Ascending aorta (tissue), 2 donors: ENCODE measurements at places on chromosomes 13 and 19.

DNA sequence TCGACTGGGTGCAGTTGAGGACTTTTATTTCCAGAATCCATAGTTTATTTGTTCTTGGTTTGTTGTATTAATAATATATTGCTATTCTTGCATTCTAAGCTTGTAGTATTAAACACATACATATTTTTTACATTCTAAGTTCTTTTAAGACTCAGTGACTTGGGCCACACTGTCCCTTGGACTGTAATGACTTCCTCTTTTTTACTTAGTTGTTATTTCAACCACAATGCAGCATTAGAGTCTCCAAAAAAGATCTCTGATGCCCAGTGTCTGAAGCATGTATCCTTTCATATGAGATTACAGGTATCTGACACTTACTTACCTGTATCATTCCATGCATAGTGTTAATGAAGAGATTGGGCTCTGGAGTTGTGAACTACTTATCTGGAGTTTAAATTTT, 864.9 kb upstream of the PCDH20 start:
- H3K27ac ChIP-seq, result no peak overlapping the region
- H3K36me3 ChIP-seq, result no peaks in the 10 kb centered on the region
- no peak overlapping the region for H3K4me3 ChIP-seq
- H3K4me1 ChIP-seq, result no peaks in the 10 kb centered on the region
- no peaks in the 10 kb centered on the region for H3K27me3 ChIP-seq

DNA sequence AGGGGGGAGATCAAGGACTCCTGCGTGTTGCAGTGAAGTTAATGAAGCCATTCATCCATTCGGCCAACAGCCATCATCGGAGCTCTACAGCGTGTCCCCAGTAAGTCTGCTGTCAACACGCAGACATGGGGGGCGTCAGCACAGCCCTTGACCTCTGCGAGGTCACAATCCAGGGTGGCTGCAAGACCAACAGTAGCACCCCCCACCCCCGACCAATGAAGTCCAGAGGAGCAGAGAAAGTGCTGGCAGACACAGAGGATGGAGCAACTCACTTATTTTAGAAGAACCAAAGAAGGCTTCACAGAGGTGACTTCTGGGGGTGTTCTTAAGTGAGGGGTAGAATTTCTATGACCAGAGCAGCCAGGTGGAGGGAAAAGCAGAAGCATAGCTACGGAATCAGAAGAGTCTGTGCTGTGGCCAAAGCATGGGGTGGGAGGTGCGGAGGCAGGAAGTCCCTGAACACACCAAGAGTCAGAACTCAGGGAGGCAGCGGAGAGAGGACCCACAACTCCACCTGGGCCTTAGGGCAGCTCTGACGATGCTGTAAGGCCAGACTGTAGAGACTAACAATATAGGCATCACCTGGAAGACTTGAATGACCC, 185.4 kb downstream of the FOXO1 start:
- H3K27me3 ChIP-seq, result no peaks in the 10 kb centered on the region
- H3K36me3 ChIP-seq, result no peaks in the 10 kb centered on the region
- H3K4me1 ChIP-seq, result peaks cover 24% of the 10 kb centered on the region

GRCh38 chr13:41579881-41580280, 122.5 kb downstream of the RGCC start:
- H3K4me3 ChIP-seq, result no peak overlapping the region
- no peaks in the 10 kb centered on the region for H3K4me1 ChIP-seq
- H3K27me3 ChIP-seq, result no peaks in the 10 kb centered on the region
- no peaks in the 10 kb centered on the region for H3K36me3 ChIP-seq
- DNase-seq, result no peak

DNA sequence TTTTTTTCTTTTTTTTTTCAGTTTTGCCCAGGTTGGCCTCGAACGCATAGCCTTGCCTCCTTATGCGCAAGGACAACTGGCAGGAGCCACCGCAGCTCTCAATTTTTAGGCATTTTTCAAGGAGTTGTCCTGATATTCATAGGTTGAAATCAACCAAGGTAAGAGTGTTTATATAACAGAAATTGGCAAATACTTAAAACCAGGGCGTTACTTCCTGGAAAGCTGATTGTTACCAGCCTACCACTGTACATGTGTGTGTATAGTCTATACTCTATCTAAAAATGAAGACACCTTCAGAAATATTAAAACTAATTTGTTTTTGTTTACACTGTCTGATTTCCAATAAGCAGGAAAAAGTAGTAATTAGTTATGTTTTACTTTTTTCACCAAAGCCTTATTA, 39.2 kb downstream of the GPC6 start:
- H3K27ac ChIP-seq, result no peak overlapping the region
- no peaks in the 10 kb centered on the region for H3K27me3 ChIP-seq
- no peaks in the 10 kb centered on the region for H3K36me3 ChIP-seq

GRCh38 chr19:4984106-4984380, 15.1 kb downstream of the KDM4B start:
- H3K36me3 ChIP-seq, result no peaks in the 10 kb centered on the region
- no peak overlapping the region for H3K4me3 ChIP-seq
- H3K27me3 ChIP-seq, result no peaks in the 10 kb centered on the region
- no peak for DNase-seq

- H3K4me1 ChIP-seq, result peaks cover 10% of the 10 kb centered on the region
- DNase-seq, result no peak
- H3K4me3 ChIP-seq, result no peak overlapping the region
- no peak overlapping the region for H3K27ac ChIP-seq
Measured at GRCh38 chr13:93529961-93530360, 303.4 kb downstream of the GPC6 start.

DNA sequence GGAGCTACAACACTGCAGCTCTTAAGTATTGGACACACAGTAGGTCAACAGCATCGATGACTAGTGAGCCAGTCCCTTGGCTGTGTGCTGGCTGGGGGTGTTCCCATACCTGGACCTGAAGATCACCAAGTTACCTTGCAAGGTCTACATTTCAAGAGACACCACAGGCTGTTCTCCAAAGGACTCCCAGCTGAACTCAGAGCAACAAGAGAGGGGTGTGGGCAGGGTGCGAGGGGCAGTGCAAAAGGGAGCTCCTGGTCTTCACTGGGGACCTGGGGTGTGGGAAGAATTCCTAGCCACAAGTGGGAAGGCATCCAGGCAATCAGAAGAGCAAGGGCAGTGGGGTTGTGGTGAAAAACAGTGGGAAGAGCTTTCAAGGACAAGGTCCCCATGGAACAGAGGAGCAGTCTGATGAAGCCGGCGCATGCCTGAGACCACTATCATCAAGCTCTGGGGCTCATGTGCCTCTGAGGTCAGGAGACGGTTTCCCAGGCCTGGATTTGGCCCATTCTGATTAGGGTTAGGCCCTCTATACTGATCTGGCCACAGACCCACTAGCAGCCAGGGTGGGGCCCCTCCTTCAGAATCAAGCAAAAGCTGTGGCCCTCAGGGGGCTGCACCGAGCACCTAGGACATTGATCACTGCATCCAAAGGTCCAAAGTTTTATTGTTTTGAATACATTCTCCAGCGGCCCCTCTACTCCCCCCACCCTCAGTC, 4.7 kb upstream of the GSK3A start:
- peak overlapping the region; percentile 99 for H3K27ac ChIP-seq
- H3K4me3 ChIP-seq, result no peak overlapping the region
- peaks cover 25% of the 10 kb centered on the region for H3K4me1 ChIP-seq

- no peak for DNase-seq
- H3K4me3 ChIP-seq, result no peak overlapping the region
- peaks cover 16% of the 10 kb centered on the region for H3K36me3 ChIP-seq
- H3K27ac ChIP-seq, result no peak overlapping the region
Measured at GRCh38 chr13:51252954-51253532, 30.8 kb downstream of the FAM124A start.

DNA sequence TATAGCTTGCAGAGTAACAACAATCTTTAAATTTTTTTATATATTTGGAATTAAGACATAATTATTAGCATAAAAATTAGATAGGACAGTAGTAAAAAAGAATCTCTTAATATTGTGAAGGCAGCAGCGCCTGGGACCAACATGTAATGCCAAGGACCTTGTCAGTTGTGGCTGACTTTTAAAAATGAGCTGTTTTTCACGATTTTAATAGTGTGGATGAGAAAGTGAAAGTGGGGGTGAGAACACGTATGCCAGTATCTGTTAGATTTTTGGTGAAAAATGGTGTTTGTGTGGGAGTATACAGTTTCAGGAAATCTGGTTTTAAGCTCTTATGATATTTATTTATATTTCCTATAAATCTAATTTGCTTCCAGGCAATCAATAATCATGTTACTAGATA, 125.2 kb downstream of the LMO7 start:
- H3K27me3 ChIP-seq, result no peaks in the 10 kb centered on the region
- DNase-seq, result no peak
- H3K36me3 ChIP-seq, result no peaks in the 10 kb centered on the region
- no peaks in the 10 kb centered on the region for H3K4me1 ChIP-seq
- H3K4me3 ChIP-seq, result peak overlapping the region; percentile 47

- no peaks in the 10 kb centered on the region for H3K36me3 ChIP-seq
- no peaks in the 10 kb centered on the region for H3K27me3 ChIP-seq
- DNase-seq, result no peak
- H3K4me1 ChIP-seq, result no peaks in the 10 kb centered on the region
- H3K4me3 ChIP-seq, result no peak overlapping the region
Measured at GRCh38 chr13:108827646-108828045, 198.2 kb downstream of the MYO16 start.

DNA sequence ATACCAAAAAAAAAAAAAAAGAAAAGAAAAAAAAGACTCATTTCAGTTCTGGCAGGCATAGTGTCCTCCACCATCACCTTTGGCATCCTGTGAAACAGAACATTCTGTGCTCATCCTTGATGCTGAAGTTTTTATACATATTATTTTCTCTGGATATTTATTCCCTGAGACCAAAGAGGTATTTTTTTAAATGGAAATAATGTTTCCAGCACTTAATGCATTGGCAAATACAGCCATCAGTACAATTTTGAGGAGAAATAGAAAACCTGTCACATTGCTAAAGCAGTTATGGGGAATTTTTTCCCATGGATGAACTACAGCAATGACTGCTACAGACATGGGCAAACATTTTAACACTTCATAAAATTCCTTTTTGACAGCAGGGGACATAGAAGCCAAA, 312.4 kb downstream of the DNAJC15 start:
- no peak for DNase-seq
- no peaks in the 10 kb centered on the region for H3K4me1 ChIP-seq
- H3K36me3 ChIP-seq, result no peaks in the 10 kb centered on the region

- H3K4me1 ChIP-seq, result no peaks in the 10 kb centered on the region
- no peak overlapping the region for H3K4me3 ChIP-seq
- H3K27ac ChIP-seq, result no peak overlapping the region
Measured at GRCh38 chr13:109963384-109963783, 177.0 kb upstream of the IRS2 start.

DNA sequence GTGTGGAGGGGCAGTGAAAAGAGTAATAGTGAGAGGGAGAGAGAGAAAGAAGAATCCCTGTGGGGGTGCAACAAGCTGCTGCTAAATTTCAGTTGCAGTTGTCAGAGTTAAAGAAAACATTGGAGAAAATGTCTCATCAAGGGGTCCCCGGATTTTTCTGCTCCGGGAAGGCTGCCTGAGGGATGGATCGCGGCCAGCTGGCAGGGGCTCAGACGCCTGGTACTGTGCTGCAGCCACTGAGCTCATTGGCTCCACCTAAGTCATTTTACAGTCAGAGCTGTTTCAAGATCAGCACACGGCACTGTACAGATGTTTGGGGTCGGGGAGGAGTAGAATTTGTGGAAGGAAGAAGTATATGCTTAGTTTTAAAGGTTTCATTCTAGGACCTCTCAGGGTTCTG, 106.2 kb downstream of the SHISA2 start:
- H3K4me3 ChIP-seq, result no peak overlapping the region
- DNase-seq, result no peak
- no peaks in the 10 kb centered on the region for H3K4me1 ChIP-seq

GRCh38 chr19:5148794-5149190, 179.9 kb downstream of the KDM4B start:
- no peak overlapping the region for H3K27ac ChIP-seq
- DNase-seq, result no peak
- no peaks in the 10 kb centered on the region for H3K27me3 ChIP-seq
- no peaks in the 10 kb centered on the region for H3K4me1 ChIP-seq
- peaks cover 75% of the 10 kb centered on the region for H3K36me3 ChIP-seq

GRCh38 chr13:63117710-63118109, 1702.1 kb upstream of the PCDH20 start:
- H3K27ac ChIP-seq, result no peak overlapping the region
- H3K4me3 ChIP-seq, result no peak overlapping the region
- no peaks in the 10 kb centered on the region for H3K27me3 ChIP-seq
- DNase-seq, result no peak
- no peaks in the 10 kb centered on the region for H3K36me3 ChIP-seq

- H3K4me1 ChIP-seq, result peaks cover 34% of the 10 kb centered on the region
- H3K4me3 ChIP-seq, result peak overlapping the region; percentile 66
- H3K36me3 ChIP-seq, result peaks cover 3% of the 10 kb centered on the region
- H3K27ac ChIP-seq, result peak overlapping the region; percentile 89
Measured at GRCh38 chr19:55641426-55642152, 787 bp downstream of the ZNF580 start.

- no peaks in the 10 kb centered on the region for H3K36me3 ChIP-seq
- no peak overlapping the region for H3K4me3 ChIP-seq
- H3K27me3 ChIP-seq, result no peaks in the 10 kb centered on the region
- DNase-seq, result no peak
Measured at GRCh38 chr13:50463719-50464118, 379.8 kb downstream of the DLEU7 start.

DNA sequence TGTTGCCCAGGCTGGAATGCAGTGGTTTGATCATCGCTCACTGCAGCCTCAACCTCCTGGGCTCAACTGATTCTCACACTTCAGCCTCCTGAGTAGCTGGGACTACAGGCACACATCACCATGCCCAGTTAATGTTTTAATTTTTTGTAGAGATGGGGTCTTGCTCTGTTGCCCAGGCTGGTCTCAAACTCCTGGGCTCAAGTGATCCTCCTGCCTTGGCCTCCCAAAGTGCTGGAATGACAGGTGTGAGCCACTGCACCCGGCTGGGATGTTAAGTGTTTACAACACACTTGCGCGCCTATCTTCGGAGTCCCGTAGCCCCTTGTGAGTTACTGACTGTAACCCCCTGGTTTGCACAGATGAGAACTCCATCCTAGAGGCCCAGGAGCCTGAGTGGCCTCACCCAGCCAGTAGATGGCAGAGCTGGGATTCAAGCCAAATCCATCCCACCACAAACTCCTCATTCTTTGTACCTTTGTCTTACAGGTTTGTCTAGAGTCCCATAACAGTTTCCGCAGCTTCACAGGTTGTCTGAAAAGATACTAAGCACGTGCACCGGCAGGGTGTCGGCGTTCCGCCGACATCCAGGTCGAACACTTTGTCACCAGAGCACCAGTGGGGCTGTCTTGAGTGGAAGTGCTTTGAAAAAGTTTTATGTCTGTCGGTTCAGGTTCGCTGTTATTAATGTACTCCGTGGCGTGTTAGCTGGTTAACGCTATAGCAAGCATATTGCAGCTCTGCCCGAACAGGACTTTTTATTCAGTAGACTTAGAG, 14.7 kb downstream of the MAG start:
- no peak for DNase-seq
- no peaks in the 10 kb centered on the region for H3K27me3 ChIP-seq

- H3K27ac ChIP-seq, result no peak overlapping the region
- H3K36me3 ChIP-seq, result no peaks in the 10 kb centered on the region
- no peaks in the 10 kb centered on the region for H3K27me3 ChIP-seq
Measured at GRCh38 chr13:64992314-64992713, 2237.8 kb downstream of the PCDH9 start.

- no peak for DNase-seq
- no peaks in the 10 kb centered on the region for H3K27me3 ChIP-seq
- no peak overlapping the region for H3K4me3 ChIP-seq
- peaks cover 4% of the 10 kb centered on the region for H3K4me1 ChIP-seq
- H3K27ac ChIP-seq, result no peak overlapping the region
Measured at GRCh38 chr13:47092202-47092601, 195.3 kb upstream of the HTR2A start.
